ENCODE measurements at places on chromosomes 7 and 10. TPM values are rescaled to one million over a fixed set of nuclear protein-coding genes. Genes with fewer than 3 reads are reported as not detected.

GRCh38 chr10:65805993-65806392 lies 1119.8 kb upstream of the LRRTM3 start:
- DNase-seq, result no peak

GRCh38 chr10:130961506-130962239 lies 349.8 kb downstream of the TCERG1L start:
- DNase-seq, result no peak

Gene MYOZ1
- 594 TPM for polyA plus RNA-seq

Gene LIPM
- not detected for polyA plus RNA-seq

DNA sequence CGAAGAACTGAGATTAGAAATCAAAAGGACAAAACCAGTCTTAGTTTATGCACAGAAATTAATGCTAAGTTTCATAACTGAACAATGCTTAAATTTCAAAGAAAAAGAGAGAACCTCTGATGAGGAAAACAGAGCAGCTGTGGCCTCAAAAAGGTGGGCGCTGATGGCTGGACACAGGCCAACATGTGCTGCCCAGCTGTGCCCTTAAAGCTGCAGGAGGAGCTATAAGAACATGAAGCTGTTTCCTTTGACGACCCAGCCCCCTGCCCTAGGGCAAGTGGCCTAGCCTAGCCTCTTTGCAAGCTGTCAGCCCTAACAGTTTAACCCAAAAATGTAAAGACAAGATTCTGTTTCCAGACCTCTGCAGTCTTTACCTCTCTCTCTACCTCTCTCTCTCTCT lies 107.7 kb downstream of the GRID1 start:
- no peak for DNase-seq

Gene TRIM73
- polyA plus RNA-seq, result 5.3 TPM

- DNase-seq, result peak; percentile 38
These were observed 15.3 kb upstream of the AKR1C1 start for GRCh38 chr10:4947635-4948596.

- DNase-seq, result peak; percentile 84
These were observed 148.2 kb downstream of the CELF2 start for GRCh38 chr10:11165591-11166543.

DNA sequence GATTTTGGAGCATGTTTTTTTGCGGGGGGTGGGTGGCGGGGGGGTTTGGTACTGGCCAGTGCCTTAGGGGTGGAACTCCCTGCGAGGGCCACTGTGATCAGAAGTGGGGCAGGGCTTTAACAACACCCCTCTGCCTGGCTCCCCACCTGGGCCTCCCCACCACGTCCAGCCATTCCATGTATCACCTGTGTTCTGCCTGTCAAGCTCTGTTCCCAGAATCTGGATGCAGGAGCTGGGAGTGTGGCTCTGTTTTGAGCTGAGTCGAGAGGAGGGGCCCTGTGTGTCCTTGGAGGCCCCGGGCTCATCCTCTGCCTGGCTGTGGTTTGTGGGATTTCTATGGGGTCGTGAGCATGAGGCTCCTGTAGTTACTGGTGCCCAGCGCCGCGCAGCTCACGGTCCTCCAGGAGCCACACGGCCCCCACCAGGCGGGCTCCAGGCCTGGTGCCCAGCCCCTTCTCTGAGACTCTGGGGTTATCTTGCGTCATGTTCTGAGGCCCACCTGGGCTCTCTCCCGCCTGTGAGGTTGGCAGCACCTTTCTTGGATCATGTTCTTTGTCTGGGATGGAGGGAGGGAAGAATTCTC lies 29.6 kb downstream of the PFKFB3 start:
- no peak for DNase-seq

- no peak for DNase-seq
These were observed 497.7 kb downstream of the GRID1 start for GRCh38 chr10:85868627-85869499.

- DNase-seq, result no peak
These were observed 22.6 kb downstream of the TBATA start for GRCh38 chr10:70762441-70763175.

Gene MBL2
- not detected for polyA plus RNA-seq

DNA sequence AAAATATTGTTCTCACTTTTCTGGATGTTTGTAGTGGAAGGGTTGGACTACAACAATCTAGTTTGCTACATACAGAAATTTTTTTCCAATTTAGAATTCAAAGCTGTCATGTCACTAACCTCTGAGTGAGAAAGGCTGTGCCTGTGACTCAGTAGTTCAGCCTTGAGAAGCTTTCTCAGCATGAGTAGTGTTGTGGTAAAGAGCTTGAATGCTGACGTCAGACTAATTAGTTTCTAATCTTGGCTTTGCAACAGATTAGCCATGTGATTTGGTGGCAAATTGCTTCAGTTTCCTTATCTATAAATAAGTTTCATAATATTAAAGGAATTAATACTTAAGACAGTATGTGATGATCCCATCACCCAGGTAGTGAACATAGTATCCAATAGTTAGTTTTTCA lies 83.8 kb downstream of the ABCA13 start:
- no peak for DNase-seq

- no peak for DNase-seq
These were observed 78.4 kb upstream of the UNC5B start for GRCh38 chr10:71133710-71134686.

DNA sequence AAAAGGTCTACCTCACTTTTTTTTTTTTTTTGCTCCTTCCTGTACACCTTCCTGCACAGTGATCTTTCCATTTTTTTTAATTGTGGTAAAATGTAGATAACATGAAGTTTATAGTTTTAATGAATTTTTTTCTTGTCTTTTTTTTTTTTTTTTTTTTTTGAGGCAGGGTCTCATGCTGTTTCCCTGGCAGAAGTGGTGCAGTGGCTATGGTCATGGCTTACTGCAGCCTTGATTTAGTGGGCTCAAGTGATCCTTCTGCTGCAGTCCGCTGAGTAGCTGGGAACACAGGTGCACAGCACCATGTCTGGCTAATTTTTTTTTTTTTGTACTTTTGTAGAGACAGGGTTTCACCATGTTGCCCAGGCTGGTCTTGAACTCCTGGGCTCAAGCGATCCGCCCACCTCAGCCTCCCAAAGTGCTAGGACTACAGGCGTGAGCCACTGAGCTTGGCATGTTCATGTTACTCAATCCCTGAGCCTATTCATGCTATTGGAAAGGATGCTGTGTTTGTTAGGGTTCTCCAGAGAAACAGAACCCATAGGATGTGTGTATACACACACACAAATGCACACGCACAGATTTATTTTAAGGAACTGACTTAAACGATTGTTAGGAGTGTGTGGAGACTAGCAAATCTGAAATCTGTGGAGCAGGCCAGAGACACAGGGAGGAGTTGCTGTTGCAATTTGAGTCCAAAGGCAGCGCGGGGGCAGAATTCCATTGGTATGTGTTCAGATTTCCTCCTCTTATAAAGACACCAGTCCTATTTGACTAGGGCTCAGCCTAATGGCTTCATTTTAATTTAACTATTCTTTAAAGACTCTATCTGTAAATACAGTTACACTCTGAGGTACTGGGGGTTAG lies 29.1 kb downstream of the GALNT11 start:
- DNase-seq, result peak; percentile 70

Gene NKX1-2
- polyA plus RNA-seq, result not detected

Gene SERPINE1
- 4.5 TPM for polyA plus RNA-seq

Gene ADAM12
- polyA plus RNA-seq, result 31.7 TPM

DNA sequence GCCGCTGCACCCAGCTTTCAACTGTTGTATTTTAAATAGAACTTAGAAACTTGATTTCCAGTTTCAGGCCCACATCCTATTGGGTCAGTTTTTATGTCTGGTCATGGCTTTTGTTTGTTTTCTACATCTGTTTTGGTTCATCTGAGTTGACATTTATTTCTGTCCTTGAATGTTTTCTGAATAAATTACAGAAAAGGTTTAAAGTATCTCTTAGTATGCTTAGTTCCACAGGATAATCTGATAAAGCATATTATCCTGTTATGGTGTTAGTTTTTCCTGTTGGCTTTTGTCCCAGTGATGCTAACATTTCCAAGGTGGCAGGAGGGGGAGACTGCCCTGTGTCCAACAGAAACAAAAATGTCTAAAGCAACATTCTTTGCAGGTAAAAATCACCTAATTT lies 733.2 kb downstream of the INHBA start:
- DNase-seq, result no peak

- no peak for DNase-seq
These were observed 145.9 kb upstream of the TBX20 start for GRCh38 chr7:35399840-35400239.

DNA sequence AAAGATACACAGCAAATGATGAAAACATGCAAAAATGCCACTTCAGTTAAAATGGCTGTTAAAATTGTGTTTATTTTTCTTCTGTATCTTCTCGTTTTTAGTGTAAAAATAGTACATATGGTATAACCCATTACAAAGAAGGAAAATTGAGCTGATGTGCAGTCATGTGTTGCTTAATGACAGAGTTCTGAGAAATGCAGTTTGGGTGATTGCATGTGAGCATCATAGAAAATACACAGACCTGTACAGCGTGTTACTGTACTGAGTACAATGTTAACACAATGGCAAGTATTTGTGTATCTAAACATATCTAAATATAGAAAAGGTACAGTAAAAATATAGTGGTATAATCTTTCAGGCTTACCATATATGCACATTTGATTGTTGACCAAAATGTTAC lies 7.3 kb downstream of the DMTF1 start:
- no peak for DNase-seq

DNA sequence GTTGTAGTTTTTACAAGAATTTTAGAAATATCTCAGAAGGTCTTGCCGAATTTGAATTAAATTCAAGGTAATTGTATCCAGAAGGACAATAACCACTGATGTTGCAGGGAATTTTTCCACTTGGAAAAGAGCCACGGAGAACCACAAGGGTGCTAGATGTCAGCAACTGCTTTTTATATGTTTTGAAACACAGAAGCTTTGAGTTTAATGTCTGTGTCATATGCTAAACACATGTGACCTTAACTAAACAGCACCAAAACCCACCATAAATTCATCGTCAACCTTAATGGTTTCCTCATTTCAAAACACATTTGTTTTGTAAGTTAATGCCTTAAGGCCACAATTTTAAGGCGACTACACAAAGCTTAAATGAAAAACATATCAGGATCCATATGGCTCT lies 106.9 kb downstream of the COL28A1 start:
- DNase-seq, result peak; percentile 84

GRCh38 chr7:103094102-103094501 lies 19.2 kb downstream of the ARMC10 start:
- DNase-seq, result no peak

- DNase-seq, result no peak
These were observed 59.2 kb downstream of the LHPP start for GRCh38 chr10:124520558-124521428.

DNA sequence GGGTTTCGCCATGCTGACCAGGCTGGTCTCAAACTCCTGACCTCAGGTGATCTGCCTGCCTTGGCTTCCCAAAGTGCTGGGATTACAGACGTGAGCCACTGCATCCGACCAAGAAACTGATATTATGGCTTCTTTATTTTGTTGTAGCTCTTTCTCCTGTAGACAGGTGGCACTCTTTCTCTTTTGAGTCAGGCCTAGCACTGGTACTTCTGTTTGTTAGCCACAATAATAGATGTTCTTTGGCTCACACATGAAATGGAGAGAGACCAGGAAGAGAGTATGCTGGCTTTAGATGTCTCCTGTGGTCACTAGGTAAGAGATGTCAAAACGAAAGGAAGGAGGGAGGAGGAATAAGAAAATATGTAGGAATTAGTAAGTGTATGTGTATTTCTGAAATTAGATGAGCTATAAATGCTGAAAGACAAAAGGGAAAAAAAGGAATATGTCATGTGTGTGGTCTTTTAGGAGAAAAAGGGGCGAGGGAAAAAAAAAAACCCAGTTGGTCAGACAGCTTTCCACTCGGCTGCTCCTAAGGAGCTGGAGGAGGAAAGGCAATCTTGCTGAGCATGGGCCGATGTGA lies 78.7 kb downstream of the CLEC2L start:
- no peak for DNase-seq

Gene PGAM2
- 274 TPM for polyA plus RNA-seq

GRCh38 chr7:43647339-43647672 lies 64.4 kb downstream of the STK17A start:
- DNase-seq, result no peak

Gene CALCR
- 17.4 TPM for polyA plus RNA-seq

Gene ACHE
- polyA plus RNA-seq, result 68.0 TPM

- peak; percentile 4 for DNase-seq
These were observed 261.4 kb upstream of the ZWINT start for GRCh38 chr10:56622335-56622973.

DNA sequence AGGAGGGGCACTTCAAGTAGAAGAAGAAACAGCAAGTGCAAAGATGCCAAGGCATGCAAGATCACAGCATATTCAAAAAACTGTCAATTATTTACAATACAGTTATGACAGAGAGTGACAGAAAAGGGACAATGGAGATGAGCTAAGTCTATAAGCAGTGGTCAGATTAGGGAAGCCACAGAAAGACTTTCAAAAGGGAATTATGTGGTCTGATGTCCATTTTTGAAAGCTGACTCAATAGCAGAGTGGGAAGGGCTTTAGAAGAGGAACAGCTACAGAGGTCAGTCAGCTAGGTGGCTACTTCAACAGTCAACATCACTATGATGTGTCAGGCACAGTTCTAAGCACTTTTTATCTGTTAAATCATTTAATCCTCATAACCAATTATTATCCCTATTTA lies 45.2 kb upstream of the SPOCK2 start:
- no peak for DNase-seq

- no peak for DNase-seq
These were observed 17.5 kb downstream of the DNAJC9 start for GRCh38 chr10:73229567-73229966.

DNA sequence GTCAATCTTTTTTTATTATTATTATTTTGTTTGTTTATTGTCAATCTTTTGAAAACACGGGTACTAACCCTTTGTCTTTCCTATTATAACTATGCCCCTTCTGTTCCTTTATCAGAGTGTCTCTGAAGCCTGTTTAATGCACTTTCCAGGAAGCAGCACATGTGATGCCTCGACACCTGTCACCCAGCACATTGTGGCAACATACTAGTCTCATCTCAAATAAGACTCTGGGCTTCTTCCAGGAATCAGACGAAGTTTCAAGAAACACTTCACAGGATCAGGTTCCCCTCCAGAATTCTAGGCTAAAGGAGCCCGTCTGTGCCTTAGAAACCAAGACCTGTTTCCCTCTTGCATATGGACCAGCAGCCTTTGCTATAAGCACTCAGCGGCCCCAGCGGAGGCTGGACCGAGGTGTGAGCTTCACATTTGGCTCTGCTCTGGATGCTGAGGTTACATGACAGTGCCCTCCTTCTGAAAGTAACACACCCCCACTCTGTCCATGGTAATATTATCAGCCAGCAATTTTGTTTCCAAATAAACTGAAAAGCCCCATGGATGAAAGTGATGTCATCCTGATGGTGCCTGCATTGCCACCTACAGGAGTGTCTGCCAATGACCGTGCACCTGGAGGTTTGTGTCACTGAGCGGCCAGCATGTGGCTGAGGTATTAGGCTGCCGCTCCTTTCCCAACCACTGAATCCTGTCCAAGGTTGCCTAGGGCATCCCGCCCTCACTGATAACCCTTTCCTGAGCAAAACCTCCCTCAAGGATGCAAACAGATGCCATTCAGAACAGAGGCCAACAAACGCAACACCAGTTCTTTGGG lies 38.1 kb downstream of the MKI67 start:
- no peak for DNase-seq

DNA sequence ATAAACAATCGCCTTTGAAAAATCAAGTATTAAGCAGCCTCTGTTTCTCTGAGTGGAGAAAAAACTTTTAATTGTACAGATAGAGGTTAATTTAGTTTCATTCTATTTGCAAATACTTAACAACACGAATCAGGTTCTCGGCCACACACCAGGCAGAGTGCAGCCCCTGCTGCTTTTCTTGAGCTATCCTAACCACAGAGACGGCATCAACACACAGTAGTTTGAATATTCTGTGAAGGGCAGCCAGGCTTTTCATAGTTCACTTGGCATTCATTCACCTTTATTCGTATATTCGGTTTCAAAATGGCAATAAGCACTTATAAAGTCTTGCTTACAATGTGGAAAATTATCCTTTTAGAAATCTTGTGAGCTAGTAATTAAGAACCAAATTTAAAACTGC lies 5.7 kb downstream of the ADARB2 start:
- DNase-seq, result no peak

Data from muscle of back (tissue), 13 donors.